ENCODE measurements at places on chromosomes 5 and 9.

GRCh38 chr5:27491047-27491446 is 452.7 kb upstream of the CDH9 start:
- DNase-seq, result no peak

DNA sequence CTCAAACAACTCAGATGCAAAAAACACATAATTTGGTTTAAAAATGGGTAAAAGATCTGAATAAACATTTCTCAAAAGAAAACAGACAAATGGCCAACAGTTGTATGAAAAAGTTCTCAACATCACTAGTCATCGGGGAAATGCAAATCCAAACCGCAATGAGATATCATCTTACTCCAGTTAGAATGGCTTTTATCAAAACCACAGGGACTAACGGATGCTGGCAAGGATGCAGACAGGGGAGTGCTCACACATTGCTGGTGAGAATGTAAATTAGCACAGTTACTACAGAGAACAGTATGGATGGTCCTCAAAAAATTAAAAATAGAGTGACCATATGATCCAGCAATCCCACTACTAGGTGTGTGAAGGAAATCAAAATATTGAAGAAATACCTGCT is 589.1 kb upstream of the ADAMTS16 start:
- no peak for DNase-seq

DNA sequence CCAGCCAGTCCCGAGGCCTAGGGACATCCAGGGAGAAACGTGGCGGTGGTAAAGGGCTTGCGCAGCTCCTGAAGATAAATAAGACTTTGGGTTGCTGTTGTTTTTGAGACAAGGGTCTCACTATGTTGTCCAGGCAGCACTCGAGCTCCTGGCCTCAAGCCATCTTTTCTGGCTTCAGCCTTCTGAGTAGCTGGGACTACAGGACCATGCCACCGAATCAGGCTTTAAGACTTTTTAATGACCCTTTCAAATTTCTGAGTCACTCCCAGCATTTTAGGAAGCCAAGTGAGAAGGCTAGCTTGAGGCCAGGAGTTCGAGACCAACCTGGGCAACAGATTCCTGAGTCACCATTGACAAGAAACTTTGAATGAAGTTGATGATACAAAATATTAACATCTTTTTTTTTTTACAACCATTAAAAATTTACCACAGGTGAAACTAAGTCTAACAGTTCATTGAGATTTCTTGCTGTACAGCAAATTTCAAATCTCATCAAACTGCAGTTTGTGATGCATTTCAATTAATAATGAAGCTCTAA is 817 bp upstream of the GNE start:
- no peak for DNase-seq

DNA sequence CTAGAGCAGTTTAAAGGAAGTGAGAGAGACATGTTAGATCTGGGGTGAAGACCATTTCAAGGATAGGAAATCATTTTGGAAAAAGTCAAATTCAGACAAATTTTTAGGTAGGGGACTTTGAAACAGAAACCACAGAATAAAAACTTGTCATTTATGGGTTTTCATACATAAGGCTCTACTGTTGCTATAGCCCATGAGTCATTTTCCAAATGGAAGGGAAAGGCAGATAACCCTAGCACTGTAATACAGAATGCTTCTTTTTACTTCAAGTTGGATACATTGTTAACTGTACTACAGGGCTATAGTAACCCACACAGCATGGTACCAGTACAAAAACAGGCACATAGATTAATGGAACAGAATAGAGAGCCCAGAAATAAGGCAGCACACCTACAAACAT is 455.4 kb downstream of the EBF1 start:
- DNase-seq, result no peak

DNA sequence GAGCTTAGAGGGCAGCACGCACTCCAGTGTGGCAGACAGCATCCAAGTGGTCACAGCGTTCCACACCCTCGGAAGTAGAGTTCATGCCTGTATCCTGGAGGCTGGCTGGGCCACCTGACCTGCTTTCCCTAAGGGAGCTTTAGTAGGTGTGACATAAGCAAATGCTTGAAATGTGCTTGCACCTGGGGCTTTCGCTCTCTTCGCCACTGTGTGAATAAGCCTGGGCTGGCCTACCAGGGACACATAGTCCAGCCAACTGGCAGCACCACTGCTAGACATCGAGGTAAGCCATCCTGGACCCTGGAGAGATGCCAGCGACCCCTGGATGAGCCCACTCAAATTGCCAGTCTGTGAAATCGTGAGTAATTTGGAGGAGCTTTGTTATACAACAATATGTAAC is 24.9 kb upstream of the IRX4 start:
- DNase-seq, result no peak

DNA sequence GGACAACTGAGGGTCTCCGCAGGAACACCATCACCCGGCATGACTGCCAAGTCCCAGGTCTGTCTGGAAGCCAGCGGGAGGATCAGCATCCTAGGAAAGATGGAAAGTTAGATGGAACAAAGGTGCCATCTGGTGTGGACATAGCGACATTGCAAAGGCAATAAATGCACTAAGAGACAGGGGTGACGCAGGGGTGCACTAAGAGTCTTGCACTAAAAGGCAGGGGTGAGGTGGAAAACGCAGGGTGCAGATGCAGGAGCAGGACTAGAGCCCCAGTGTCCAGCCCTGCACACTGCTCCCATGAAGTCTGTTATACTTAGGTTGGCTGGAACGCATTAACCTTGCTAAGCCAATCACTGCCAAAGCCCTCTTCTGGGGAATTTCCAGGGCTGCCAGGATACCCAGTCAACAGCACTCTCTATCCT is 15.5 kb downstream of the ATOX1 start:
- no peak for DNase-seq

DNA sequence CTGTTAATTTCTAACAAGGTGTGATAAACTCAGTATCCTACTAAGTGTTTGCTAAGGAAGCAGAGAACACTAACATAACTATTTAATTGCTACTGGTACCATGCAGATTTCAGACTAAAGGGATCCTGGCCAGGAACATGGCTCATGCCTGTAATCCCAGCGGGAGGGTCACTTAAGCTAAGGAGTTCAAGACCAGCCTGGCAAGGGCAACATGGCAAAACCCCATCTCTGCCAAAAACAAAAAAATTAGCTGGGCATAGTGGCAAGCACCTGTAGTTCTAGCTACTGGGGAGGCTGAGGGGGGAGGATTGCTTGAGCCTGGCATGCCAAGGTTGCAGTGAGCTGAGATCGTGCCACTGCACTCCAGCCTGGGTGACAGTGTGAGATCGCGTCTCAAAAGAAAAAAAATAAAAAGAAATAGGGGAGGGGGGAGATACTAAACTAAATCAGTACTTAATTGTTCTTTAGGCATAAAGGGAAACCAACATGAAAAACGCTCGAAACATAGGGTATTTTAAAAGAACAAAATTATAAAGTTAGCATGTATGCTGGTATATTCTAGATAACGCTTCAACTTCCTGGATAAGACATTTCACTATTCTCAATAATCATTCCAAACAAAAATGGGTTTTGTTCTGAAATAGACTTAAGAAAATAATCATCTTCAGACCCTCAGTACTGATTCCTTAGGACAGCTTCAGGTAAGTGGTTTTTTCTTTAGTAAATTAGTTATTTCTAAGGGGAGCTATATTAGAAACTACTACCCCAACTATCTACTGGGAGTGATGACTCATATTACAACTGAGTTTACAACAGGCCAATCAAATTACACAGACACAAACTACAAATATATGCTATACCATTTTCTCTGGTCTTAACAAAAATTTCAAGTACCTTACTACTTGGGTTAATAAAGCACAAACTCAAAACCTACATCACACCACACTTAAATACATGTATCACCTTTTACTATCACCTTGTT is 3.5 kb downstream of the PANK3 start:
- DNase-seq, result no peak

GRCh38 chr5:863244-863805 is 12.5 kb upstream of the ZDHHC11 start:
- no peak for DNase-seq

GRCh38 chr5:132976852-132977251 is 13.4 kb upstream of the AFF4 start:
- no peak for DNase-seq

DNA sequence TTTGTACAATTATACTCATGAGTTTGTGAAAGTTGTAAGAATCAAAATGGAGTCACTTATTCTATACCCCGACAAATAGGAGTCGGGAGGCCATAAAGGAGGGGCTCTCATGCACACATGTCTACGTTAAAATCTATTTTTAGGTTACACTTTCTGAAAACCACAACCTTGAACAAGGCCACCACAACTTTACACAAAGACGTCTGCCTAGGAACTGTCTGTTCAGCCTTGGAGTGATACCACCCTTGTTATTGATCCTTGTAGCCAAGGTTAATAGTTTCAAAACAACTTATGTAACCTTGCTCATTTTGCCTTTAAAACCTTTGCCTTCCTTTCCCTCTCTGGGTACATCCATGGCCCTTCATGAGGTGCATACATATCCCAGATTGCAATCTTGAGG is 4.1 kb upstream of the NDFIP1 start:
- no peak for DNase-seq

GRCh38 chr9:127505396-127506116 is 54.2 kb downstream of the LRSAM1 start:
- DNase-seq, result no peak

DNA sequence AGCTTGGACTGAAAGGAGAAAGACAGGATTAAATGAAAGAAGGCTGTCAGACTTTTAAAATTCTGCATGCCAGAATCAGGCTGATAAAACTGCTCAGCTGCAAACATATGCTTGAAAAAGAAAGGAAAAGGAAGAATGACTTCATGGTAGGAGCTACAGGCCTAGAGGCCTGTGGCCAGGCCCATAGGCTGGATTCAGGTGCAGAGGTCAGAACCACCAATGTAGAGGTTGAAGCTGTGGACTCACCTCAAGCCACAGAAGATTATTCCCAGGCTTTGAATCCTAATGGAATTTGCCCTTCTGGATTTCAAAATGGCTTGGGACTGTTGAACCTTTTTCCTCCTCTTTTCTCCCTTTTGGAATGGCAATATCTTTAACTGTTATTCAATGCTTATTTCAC is 47.7 kb downstream of the TMEM38B start:
- no peak for DNase-seq

DNA sequence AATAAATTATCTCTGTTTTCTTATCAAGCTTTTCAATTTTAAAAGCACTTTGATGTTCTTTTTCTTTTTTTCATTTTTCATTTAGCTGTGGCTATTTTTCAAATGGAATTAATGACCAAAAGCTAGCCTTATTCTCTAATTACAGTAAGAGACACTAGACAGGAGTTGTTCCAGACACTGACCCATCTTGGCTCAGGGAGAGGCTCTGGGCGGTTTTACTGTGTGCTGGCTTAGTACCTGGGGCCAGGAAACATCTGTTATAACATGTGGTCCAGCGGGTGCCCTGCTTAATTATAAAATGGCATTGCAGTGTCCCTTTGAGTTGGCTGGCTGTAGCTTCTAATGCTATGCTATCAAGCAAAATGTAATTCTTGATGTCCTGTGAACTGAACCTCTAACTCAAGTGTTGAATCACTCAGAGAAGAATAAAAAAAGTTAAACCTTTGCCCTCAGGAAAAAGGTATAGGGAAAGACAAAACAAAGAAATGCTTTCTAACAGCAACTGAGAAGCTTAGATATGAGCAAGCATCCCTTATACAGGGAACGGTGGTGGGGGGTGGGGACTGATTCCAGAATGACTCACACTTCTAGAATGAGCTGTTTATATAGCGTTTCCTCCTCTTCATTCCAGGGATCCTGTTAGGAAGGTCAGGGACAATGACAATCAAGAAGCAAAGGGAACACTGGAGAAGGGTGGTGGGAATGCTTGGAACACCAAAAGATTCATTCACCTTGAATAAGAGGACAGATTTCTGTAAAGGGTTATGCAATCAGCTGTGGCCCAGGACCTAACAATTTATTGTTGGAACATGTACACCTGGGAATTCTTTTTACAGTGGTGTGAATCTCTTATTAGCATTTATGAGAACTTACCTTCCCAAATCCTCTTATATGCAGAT is 58.7 kb upstream of the NFIB start:
- DNase-seq, result no peak

- no peak for DNase-seq
Measured at GRCh38 chr9:8486095-8486494, 686.5 kb upstream of the DMAC1 start.

DNA sequence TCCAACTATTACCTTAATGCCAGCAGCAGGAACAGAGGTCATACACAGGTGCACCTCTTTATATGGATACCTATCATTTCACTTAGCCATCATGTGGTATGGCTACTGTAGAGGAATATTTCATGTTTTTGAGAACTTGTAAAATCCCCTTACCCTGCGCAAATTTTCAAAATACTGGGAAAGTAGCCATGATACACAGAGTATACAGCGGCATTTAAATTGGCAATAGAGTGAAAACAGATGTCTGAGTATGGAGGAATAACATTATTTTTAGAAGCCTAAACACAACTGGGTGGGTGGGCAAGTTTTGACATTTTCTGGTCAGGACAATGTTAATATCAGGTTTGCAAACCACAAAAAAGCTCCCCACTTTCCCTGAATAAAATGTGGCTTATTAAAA is 109.5 kb downstream of the SMIM23 start:
- DNase-seq, result no peak

DNA sequence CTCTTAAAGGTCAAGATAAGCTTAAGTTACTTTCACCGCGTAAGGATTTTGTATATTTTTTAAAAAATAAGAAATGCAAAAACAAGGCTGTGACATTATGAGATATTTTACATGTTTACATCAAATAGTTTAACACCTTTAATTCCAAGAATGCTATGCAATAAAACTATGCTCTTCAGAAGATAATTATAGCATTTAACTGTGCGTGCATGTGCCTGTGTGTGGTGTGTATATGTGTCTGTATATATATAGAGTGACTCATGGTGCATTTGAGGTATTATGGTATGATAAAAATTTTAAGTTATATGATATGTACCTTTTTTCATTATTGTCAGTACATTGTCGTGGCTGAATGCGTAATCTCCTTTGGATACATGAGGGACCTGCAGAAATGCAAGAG is 539.3 kb downstream of the PDE4D start:
- DNase-seq, result no peak

- no peak for DNase-seq
Measured at GRCh38 chr9:136620441-136621018, 42.2 kb upstream of the EGFL7 start.

DNA sequence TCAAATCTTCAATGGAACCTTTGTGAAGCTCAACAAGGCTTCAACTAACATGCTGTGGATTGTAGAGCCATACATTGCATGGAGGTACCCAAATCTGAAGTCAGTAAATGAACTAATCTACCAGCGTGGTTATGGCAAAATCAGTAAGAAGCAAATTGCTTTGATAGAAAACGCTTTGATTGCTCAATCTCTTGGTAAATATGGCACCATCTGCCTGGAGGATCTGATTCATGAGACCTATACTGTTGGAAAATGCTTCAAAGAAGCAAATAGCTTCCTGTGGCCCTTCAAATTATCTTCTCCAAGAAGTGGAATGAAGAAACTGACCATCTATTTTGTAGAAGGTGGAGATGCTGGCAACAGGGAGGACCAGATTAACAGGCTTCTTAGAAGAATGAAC is 54.7 kb upstream of the TTC39B start:
- no peak for DNase-seq

- no peak for DNase-seq
Measured at GRCh38 chr9:77455312-77455927, 192.7 kb downstream of the GNA14 start.
